ENCODE measurements at places on chromosomes 5 and 9. TPM values are rescaled to one million over a fixed set of nuclear protein-coding genes. Genes with fewer than 3 reads are reported as not detected.

Gene WHRN
- 6.9 TPM for total RNA-seq

Gene SLC1A3
- not detected for total RNA-seq

Gene FOXD4
- total RNA-seq: 0.58 TPM

Gene FCN2
- total RNA-seq: not detected

Gene OLFML2A
- total RNA-seq: 25.3 TPM

Gene RMRP
- total RNA-seq: 45.5 TPM

Gene PRR7
- total RNA-seq: 28.0 TPM

Gene TEX48
- not detected for total RNA-seq

Gene MZB1
- not detected for total RNA-seq

Gene IL7R
- total RNA-seq: 1.0 TPM

Gene GFI1B
- 0.15 TPM for total RNA-seq

Gene GADD45G
- 0.21 TPM for total RNA-seq

Gene PFN3
- not detected for total RNA-seq

All from A549 treated with DMSO at 1 μM for 4 hours (cell line).